Neural crest cell (in vitro differentiated cells): ENCODE measurements at places on chromosomes 4 and X. TPM values are rescaled to one million over a fixed set of nuclear protein-coding genes. Genes with fewer than 3 reads are reported as not detected.

- DNase-seq, result no peak
Observed at GRCh38 chr4:133130171-133130570, 18.9 kb upstream of the PCDH10 start.

- no peak for DNase-seq
Observed at GRCh38 chr4:78166622-78167021, 109.5 kb downstream of the FRAS1 start.

GRCh38 chr4:55547918-55548317 is 1.2 kb upstream of the CLOCK start:
- no peak for DNase-seq

GRCh38 chr4:93403571-93403970 is 425.0 kb upstream of the ATOH1 start:
- DNase-seq, result no peak

CLCN4 gene
- total RNA-seq, result 8.8 and 9.0 TPM in 2 replicates

GLRB gene
- total RNA-seq, result 8.2 and 8.4 TPM in 2 replicates
